SJSA1 (cell line): ENCODE measurements at places on chromosomes 1 and 21. TPM values are rescaled to one million over a fixed set of nuclear protein-coding genes. Genes with fewer than 3 reads are reported as not detected.

DNA sequence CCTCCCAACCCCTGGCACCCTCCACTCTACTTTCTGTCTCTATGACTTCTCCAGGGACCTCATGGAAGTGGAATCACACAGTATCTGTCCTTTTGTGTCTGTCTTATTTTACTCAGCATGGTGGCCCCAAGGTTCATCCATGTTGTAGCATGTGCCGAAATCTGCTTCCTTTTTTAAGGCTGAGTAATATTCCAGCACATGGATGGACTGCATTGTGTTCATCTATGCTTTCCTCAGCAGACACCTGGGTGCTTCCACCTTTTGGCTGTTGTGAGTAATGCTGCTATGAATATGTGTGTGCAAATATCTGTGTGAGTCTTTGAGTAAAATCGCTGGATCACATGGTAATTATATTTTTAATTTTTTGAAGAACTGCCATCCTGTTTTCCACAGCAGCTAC is 1.6 kb upstream of the PFKL start:
- no peak for DNase-seq

GRCh38 chr1:189121941-189122340 is 1355.7 kb downstream of the BRINP3 start:
- DNase-seq = no peak

- no peak for DNase-seq
These were observed 16.2 kb upstream of the RNPC3 start for GRCh38 chr1:103509250-103509649.

DNA sequence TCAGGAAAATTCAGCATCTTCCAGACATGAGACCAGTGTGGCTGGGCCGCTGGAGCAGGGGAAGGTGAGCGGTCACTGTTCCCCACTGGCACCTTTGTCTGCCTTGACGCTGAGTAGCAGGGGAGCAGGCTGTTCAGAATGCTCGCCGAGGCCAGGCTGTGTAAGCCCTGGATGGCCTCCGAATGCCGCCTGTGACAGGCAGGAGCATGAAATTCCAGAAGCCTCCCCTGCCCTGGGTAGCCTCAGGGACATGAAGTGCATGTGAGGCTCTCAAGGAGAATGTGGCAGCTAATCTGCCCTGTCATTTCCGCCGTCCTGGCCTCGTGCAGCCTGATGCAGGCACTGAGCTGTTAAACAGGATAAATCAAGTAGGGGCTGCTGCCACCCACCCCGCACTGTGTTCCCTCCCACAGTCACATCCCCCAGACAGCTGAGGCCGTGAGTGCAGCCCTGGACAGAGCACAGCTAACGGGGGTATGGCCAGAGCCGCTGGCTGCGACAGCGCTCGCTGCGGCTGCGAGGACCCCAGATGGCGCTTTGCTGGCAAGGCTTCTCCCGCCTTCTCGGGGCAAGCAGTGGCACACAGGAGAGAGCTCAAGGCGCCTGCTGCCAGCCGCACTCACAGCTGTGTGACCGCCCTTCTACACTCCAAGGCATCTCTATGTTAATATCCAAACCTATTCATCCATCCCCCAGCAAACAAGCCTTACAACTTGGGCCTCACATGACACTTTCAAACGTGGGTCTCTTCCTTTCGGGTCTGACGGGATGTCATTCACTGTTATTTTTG is 105.0 kb upstream of the COL6A1 start:
- DNase-seq = no peak

DNA sequence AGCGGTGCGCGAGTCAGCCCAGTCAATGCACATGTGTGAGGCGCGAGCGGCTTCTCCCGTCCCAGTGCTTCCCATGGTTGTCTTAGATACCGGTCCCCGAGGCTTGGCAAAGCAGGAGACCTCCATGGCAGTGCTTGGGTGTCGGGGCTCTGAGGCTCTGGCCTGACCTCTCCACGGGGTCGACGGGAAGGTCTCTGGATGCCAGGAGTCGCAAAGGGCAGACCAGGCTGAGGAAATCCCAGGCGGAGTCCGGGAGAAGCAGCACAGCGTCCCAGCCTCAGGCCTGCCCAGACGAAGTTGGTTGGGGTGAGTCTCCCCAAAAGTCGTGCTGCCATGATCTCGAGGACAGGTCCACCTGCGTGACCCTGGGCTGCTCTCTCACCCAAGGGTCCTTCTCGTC is 3881.6 kb downstream of the SRGAP2C start:
- DNase-seq = no peak

DNA sequence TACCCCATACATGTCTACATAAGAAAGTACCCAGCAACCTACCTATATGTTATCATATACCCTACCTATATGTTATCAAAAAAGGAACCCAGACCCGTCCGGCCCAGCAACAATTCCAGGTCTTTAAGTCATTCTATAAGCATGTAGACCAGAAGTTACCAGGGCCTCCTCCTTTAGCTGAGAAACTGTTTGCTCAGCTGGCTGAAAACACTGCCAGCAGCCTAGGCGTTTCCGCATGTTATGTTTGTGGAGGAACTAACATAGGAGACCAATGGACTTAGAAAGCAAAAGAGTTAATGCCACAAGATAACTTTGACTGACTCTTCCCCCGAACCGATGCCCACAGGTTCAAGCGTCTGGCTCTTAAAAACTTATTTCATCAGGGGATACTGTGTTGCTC is 7.1 kb upstream of the ZNF678 start:
- DNase-seq = no peak

DNA sequence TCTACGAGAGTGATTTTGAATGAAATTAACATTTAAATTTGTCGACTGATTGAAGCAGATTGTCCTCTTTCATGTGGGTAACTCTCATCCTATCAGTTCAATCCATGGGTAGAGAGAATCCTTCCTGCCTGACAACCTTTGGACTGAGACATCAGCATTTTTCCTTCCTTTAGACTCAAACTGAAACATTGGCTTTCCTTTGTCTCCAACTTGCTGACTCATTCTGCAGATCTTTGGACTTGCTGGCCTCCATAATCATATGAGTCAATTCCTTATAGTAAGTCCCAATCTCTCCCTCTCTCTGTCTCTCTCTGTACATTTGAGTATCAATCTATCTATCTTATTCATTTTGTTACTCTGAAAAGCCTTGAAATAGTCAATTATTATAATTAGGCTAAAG is 416.7 kb downstream of the LRRIQ3 start:
- DNase-seq = no peak

DNA sequence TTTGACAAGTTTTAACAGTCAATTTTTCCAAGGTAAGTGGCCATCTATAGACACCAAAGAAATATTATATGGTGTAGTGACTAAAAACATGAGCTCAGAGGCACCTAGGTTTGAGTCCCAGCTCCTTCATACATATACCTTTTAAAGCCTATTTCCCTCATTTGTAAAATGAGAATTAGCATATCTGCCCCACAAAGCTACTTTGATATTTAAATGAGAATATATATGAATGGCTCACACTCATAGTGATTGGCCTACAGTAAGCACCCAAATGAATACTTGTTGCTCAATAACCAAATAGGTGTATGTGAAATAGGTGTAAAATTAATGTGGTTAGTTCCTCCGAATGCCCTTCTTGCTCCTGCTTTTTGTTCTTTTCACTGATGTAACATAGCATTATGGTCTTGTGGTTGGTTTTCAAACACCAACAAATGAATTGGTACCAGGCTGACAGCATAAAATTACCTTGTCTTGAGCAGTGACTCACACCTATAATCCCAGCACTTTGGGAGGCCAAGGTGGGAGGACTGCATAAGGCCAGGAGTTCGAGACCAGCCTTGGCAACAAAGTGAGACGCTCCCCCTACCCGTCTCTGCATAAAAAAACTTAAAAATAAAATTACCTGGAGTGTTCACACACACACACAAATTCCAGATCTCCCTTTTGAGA is 25.3 kb downstream of the CNIH4 start:
- no peak for DNase-seq

DNA sequence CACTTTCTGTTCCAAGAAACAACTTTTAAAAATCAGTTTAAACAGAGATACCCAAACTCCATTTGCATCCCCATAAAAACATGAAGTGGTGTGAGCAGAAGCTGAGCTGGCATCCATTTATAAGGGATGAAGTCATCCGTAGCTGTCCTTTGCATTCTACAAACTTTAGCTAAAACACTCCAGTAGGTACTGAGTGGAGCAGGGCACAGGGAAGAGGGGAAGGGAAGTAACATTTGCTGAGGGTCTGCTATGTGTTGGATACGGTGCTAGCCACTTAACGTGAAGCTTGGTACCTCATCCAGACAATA is 32.9 kb downstream of the VWA5B1 start:
- no peak for DNase-seq

- DNase-seq = no peak
These were observed 224.2 kb upstream of the RUNX1 start for GRCh38 chr21:35273333-35273732.

DNA sequence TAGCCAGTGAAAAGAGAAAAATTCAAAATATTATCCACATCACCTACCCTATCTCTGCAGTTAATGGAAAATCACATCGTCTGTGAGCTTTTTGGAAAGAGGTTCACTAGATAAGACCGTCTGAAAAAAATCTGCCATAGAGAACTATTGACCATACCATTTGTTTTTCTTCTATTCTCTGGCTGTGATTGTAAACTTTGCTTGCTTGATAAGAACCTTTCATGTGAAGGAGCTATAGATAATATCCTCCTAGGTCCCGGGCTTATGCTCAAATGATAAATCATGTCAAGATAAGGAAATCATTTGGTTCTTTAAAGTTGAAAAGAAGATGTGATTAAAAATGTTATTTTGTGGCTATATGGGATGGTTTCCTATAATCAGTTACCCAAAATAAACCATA is 369.9 kb downstream of the SIPA1L2 start:
- no peak for DNase-seq

Gene TSPEAR
- not detected in 2 replicates for total RNA-seq

Gene PTGER3
- 13.2 and 14.9 TPM in 2 replicates for total RNA-seq
